ENCODE measurements at places on chromosomes 7 and 10.

DNA sequence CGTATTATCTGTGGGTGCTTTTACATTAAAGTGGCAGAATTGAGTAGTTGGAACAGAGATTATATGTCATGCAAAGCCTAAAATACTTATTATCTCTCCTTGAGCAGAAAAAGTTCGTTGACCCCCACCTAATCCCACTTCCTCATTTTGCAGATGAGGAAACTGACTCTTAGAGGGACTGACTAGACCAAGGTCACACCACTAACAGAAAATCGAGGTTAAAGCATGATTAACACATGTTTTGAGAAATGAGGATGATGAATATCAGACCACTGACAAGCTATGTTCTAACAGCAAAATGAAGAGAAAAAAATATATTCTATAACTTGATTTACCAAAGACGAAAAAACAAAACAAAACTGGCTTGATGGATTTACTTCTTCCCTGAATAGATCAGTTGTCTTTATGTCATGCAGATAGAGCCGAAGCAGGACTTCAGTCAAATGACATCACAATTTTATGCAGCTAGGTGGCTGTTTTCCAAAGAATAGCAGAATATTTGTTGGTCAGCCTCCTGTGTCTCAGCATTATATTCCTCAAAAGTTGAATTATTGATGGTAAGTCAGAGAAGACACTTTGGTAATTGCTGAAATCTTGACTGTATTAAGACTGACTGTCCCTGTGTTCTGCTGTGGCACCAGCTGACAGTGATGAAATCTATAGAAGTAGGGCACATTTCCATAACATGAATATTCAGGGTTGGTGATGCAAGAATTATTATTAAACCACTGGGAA, 24.2 kb upstream of the SMIM30 start:
- DNase-seq, result no peak

DNA sequence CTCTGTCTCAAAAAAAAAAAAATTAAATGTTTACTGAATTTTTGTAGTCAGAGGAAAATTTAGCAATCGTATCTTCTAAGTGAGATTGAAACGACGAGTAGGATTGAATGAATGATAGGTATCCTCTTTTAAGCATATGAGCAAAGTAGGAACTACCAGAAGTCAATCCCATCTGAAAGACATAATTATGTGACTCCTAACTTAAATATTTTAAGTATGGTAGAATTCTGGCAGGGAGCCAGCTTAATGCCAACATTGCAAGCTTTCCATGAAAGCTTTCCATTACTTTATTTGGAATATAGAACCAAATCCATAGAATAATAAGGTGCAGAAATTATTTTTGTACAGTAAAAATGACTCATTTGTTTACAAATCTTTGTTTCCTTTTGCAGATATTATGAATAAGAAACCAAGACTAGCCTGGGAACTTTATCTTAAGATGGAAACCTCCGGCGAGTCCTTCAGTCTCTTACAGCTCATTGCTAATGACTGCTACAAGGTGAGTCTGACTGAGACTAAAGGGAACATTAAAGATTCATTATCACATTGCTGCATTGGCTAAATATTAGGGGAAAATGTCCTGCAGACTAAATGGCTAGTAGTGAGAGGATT, 50.2 kb upstream of the UBN2 start:
- no peak for DNase-seq

GRCh38 chr7:40680657-40681056, 545.9 kb downstream of the SUGCT start:
- DNase-seq, result no peak

DNA sequence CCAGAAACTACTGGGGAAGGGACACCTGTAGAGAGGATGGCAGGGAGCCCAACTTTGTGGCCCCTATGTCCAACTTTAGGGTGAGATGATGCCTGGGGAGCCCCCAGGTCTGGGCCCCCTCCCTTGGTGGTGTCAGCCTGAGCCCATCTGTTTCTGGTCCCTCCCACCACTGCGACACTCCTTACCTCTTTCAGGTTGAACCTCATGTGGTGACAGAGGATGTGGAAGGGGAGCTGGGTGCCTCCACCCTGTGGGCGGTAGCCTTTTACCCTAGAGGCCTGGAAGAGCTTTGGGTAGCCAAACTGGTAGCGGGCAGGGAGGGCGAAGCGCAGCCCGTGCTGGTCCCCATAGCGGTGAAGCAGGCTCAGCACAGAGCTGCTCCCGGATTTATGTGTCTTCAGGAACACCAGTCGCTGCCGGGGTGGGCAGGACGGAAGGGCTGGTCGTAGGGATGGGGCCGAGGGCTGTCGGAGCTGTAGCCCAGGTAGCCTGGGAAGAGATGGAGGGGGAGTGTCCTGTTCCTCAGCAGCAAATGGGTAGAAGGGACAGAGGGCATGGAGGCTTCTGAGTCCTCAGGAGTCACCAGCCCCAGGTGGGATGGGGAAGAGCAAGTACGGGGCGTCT, 2.0 kb downstream of the GAL3ST4 start:
- no peak for DNase-seq

GRCh38 chr7:70153933-70154332, 555.7 kb downstream of the AUTS2 start:
- no peak for DNase-seq

DNA sequence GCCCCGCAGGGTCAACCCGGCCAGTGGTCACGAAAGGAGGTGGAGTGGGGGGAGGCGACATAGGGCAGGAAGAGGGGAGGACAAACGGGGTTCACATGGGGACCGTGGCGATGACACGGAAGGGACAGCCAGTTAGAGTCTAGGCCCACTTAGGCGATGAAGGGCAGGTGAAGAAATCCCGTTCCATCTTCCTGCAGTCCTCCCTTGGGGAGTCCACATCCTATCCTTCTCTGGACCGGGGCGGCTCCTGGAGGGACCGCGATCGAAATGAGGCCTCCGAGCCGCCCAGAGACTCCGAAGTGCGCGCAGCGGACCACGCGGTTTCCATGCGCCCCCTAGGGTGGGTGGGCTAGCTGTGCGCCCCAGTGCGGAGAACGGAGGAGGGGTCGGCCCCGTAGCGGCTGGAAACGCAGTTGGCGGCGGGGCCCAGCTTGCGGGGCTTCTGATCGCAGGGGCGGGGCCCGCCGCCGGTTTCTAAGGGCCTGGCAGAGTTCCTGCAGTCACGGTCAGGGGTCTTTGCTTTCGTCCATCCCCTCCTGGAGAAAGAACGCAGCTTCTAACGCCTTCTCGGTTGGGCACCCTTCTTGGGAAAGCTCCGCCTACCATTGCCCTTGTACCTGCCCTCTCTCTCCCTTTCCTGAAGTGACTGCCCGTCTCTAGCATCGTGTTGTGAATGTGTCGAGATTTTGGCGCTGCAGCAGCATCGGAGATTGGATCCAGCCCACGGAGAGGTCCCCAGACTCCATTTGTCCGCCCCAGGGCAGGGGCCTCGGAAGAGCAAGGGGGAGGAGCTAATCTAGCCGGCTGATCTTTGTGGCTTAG, 17.9 kb upstream of the TMEM225B start:
- DNase-seq, result no peak

- DNase-seq, result no peak
Observed at GRCh38 chr10:70740406-70741288, 44.5 kb downstream of the TBATA start.

DNA sequence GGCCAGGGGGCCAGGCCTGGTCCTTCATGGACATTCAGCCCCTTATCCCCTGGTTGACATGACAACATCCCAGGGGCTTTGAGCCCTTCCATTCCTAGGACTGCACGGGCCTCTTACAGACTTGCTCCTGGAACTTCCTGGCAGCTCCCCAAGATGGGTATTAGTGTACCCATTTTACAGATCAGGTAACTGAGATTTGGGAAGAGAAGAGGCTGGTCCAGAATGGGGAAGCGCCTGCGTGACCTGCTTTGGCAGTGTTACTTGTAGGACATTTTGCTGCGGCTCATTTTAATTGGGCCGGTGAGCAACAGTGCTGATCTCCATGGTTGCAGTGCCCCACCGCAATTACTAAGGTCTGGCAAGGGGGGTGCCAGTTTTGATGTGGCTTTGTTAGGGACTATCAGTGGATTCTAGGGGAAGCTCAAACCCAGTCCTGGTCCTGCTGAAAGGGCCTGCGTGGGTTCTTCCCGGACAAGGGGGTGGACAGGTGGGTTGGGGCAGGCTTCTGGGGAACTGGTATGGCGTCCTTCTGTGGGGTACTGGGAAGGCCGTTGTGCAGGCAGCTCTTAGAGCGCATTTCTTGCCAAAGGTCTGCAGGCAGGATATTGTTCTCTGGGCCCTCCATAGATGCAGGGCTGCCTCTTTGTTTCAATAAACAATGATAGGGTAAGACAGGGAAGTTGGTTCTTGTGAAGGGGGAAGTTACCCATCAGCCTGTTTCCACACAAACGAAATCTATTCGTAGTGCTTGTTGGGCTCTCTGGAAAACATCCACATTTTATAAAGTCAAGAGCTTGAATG, 137.6 kb downstream of the RGS10 start:
- no peak for DNase-seq

GRCh38 chr7:148963583-148964482, 64.5 kb downstream of the PDIA4 start:
- no peak for DNase-seq

GRCh38 chr7:55133630-55134358, 115.0 kb downstream of the EGFR start:
- DNase-seq, result no peak

DNA sequence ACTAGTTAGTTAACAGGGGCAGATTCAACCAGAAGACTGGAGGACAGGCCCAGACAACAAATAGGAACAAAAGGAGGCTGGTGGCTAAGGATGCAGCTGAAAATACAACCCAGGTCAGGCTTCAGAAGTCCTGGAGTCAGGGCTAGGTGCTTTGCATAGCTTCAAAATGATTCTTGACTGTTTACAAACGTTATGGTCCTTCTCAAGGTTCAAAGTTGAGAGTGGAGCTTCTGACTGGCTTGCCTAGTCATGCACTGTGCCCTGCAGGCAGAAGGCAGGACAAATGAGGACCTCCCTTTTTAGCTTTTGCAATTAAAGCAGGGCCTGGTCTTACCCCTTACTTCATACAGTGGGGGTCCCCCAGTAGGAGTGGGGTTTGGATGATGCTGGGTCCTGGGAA, 4.4 kb upstream of the CDH23 start:
- no peak for DNase-seq

GRCh38 chr7:138813945-138814344, 15.9 kb upstream of the ATP6V0A4 start:
- no peak for DNase-seq

- no peak for DNase-seq
Observed at GRCh38 chr10:58963101-58963534, 213.3 kb upstream of the PHYHIPL start.

GRCh38 chr10:47418321-47418720, 34.2 kb upstream of the ZNF488 start:
- no peak for DNase-seq

GRCh38 chr7:92645114-92646061, 55.2 kb upstream of the FAM133B start:
- DNase-seq, result no peak

DNA sequence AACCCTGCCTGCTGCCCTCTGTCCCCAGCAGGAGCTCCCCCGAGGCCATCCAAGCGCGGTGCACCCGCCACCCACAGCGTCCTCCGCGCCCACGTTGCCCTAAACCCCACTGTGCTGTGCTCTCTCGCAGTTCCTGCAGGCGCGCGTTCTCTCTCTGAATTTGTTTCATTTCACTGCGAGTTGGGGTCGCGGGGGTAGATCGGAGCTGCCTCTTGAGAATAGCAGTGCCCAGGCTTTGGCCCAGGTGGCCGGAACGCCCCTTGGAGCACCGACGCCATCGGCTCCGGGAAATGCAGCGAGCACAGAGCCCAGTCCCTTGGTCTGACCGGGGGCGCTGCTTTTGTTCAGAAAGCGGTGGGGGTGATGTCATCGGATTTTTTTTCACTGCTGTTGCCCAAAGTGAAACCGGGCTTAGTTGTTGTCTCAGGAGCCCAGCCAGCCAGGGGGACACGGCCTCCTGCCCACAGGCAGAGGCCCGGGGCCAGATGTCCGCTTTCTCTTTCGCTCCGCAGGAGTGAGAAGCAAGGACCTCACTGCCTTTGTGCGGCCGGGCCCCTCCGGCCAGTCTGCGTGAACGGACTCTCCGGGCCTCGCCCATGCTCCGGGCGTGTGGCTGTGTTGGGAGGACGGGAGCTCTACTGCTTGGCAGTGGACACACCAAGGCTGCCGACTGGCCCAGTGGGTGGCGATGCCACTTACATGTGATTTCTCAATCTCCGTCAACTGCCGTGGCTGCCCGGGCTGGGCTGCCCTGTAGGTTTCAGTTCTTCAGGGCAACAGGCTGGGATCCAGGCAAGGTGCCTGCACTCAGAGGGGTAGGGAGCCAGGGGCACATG, 43.1 kb downstream of the FOXK1 start:
- no peak for DNase-seq

- DNase-seq, result no peak
Observed at GRCh38 chr10:95462740-95463667, 98.2 kb downstream of the SORBS1 start.

DNA sequence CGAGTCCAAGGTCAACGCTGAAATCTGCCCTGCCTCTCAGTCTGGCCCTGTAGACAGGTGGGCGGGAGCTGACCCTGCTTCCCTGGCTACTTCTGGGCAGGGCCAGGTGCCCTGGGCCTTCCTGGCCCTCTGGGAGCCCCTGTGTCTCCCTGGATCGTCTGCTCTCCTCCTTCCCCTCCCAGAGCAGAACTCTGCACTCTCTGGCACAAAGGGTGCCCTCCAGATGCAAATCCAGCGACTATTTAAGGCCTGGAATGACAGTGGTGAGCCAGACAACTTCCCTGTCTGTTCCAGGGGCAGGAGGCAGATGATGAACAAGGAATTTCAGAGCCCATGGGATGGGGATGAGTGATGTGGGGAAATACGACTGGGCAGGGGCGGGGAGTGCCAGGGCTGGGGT, 63.4 kb downstream of the C10orf105 start:
- DNase-seq, result no peak

DNA sequence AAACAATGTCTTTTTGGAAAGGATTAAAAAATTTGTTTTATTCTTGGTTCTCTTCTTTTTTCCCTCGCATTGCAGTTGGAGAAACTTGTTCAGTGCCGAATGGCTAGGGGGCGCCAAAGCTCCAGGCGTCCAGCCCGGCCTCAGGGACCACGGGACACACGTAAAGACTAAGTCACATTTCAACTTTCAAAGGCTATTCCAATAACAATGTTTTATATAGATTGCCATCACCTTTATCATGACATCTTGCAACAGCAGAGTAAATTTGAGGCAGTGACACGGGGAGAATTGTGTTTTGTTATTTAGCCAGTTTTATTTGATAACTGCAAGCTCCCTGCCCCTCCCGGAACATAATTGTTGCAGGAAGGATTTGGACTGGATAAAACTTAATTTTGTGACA, 2.2 kb upstream of the IGFBP3 start:
- no peak for DNase-seq

- DNase-seq, result no peak
Observed at GRCh38 chr7:69880840-69881239, 282.6 kb downstream of the AUTS2 start.

- DNase-seq, result no peak
Observed at GRCh38 chr10:103265717-103266329, 11.1 kb upstream of the INA start.

GRCh38 chr10:61410353-61411070, 42.7 kb downstream of the TMEM26 start:
- DNase-seq, result no peak

GRCh38 chr7:5469375-5470166, 45.9 kb upstream of the TNRC18 start:
- DNase-seq, result no peak
